CD4-positive, alpha-beta T cell treated with Interleukin-15 for 1 hour (primary cell): ENCODE measurements at places on chromosomes 2 and 18.

DNA sequence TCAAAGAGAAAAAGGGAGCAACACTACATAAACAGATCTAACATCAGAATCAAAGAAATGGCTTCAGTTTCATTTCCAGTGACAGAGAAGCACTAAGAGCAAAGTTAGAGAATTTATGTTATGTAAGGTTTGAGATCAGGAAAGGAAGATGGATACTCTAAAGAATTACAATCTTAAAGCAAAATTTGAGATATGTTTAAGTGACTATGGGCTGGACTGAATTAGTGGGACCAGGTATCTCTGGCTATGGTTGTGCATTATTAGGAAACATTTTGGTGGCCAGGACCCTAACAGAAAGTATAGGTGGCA lies 208.2 kb downstream of the CCDC178 start:
- no peak for DNase-seq

DNA sequence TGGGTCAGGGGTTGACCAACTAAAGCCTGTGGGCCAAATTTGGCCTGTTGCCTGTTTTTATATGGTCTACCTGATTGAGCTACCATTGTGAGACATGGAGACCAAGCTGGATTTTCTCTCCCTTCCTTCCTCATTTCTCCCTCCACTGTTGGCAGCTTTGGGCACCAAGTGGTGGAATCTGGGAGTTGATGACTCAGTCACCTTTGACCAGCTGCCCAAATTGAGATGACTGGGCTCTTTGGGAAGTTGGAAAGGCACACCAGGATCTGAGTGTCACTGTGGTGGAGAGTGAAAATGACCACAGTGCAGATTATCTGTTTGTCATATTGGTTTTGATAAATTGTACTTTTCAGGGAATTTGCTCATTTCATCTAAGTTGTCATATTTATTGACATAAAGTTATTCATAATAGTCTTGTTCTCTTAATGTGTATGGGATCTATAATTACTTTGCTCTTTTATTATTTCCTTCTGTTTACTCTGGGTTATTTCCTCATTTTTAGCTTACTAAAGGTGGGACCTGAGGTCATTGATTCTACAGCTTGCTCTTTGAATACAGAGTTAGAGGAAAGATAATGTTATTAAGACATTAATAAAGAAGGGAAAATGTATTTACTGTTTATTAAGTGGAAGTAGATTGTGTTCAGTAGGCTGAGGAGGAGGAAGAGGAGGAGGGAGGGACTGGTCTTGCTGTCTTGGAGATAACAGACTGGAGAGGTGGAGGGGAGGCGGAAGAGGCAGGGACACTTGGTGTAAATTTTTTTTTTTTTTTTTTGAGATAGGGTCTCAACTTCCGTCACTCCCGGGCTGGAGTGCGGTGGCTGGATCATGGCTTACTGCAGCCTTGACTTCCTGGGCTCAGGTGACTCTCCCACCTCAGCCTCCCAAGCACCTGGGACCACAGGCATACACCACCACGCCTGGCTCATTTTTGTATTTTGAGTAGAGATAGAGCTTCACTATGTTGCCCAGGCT lies 31.8 kb downstream of the AGFG1 start:
- no peak for DNase-seq

- no peak for DNase-seq
Observed at GRCh38 chr2:62450716-62451191, 55.2 kb downstream of the TMEM17 start.

- DNase-seq: no peak
Observed at GRCh38 chr2:219282943-219283581, 3.9 kb downstream of the DNAJB2 start.

DNA sequence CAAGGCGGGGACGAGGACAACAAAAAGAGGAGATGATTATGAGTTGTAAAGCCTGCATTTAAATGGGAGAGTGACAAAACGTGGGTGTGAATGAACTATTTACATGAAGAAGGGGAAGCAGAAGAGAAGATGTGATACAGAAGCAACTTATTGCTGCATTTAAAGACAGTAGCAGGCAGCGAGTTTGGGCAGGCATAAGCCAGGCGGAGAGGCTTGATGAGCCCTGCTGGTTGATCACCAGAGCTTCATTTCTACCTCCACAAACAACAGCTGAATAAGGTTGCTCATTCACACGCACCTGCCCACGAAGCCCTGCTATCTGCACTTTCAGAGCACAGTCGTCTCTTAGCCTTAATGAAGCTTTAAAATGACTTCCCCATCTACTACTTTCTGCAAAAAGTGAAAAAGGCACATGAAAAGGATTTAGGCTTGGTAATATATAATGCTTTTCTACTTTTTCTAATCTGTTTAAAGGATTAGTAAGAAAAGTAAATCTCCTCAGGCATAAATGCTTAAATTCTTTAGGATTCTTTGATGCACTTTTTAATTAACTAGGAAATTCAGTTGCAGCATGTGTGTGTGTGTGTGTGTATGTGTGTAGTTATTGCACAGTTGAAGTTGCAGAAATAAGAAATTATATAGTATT lies 3.1 kb downstream of the SLC38A11 start:
- no peak for DNase-seq

GRCh38 chr2:407630-408029 lies 119.7 kb upstream of the ALKAL2 start:
- DNase-seq: no peak

GRCh38 chr2:159454185-159454584 lies 162.2 kb downstream of the BAZ2B start:
- DNase-seq: no peak

DNA sequence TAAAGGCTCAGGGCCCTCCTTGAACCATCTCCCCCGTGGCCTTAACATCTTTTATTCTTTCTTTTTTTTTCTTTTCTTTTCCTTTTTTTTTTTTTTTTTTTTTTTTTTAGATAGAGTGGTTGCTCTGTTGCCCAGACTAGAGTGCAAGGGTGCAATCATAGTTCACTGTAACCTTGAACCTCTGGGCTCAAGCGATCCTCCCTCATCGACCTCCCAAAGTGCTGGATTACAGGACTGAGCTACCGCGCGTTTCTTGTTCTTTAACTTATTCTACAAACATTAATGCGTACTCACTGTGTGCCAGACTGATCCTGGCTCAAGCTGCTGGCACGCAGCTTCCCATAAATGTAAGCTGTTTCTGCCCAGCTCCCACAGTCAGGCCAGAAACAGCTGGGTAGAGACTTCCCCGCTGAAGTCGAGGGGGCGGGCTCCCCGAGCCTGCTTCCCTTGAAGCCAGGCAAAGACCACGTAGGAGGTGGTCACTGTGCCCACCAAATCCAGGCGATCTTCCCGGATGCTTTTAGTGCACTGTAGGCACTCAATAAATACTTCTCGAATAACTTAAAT lies 29.2 kb upstream of the ATP6V1B1 start:
- DNase-seq: no peak

DNA sequence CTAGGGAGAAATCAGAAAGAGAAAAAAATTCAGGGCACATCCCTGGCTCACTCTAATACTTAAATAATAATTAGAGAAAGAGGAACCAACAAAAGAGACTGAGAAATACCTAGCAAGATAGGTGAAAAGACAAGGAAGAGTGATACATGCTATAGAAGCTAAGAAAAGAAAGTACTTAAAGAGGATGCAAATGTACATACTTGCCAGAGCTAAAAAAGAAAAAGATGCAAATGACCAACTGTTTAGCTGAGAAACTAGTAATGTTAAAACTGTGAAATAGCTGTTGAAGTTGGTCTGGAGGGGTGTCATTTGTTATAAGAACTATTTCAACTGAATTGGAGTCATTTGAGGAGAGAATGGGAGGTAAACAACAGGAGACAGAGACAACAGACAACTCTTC lies 412.2 kb downstream of the SPAG16 start:
- DNase-seq: no peak
